ENCODE measurements at places on chromosomes 16 and 17.
A peak's percentile ranks its signal among the peaks of the same experiment; 100 is the strongest.

- peaks cover 22% of the 10 kb centered on the region for H3K36me3 ChIP-seq
- H3K27me3 ChIP-seq = peaks cover 73% of the 10 kb centered on the region
- peak overlapping the region; percentile 95 for H3K27ac ChIP-seq
Observed at GRCh38 chr17:35372846-35373533, 431 bp downstream of the SLFN11 start.

DNA sequence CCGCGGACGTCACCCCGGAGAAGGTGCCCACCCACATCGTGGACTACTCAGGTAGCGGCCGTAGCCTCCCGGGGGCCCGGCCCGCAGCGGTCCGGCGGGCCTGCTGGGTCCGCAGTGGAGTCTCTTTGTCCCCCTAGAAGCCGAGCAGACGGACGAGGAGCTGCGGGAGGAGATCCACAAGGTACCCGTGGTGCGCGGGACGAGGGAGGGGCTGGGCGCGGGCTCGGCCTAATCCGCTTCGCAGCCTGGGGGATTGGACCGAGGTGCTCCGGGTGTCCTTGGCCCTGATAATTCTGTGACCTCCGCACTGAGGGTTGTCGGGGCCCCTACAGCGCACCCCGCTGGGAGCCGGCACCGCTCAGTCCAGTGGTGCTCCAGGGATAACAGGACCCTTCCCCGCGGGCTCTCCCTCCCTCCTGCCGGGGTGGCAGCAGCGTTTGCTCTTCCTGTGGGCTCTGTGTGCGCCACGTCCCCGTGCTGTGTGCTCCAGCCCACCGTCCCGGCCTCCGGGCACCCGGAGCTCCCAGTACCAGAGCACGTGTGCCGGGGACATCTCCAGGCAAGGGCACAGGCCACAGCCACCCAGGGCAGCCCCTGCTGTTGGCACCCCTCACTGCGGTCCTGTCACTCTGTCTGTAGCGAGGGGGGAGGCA is 713 bp downstream of the RHOT2 start:
- H3K36me3 ChIP-seq = peaks cover 2% of the 10 kb centered on the region
- H3K4me3 ChIP-seq = peak overlapping the region; percentile 74
- H3K4me1 ChIP-seq = peaks cover 5% of the 10 kb centered on the region
- no peak overlapping the region for H3K27ac ChIP-seq
- no peak for DNase-seq

- H3K27ac ChIP-seq = no peak overlapping the region
- peaks cover 7% of the 10 kb centered on the region for H3K4me1 ChIP-seq
- no peak for DNase-seq
- peaks cover 28% of the 10 kb centered on the region for H3K36me3 ChIP-seq
Observed at GRCh38 chr17:43818966-43819365, 14.0 kb downstream of the MPP3 start.

DNA sequence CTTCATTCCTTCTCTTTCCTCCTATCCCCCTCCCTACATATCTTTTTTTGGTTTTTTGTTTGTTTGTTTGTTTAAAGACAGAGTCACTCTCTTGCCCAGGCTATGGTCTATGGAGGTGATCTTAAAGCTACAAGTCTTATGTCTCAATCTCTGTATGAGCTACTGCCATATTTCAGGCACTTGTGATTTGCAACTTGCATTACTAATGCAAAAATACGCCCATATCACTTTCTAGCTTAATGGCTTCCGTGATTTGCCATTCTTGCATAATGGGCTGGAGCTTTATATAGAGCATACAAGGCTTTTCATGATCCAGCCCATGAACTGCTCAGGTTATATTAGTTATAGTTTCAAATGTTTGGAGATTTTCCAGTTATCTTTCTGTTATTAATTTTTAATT is 7.5 kb downstream of the CFAP97D1 start:
- H3K27me3 ChIP-seq = peaks cover 11% of the 10 kb centered on the region
- H3K4me1 ChIP-seq = peaks cover 3% of the 10 kb centered on the region
- H3K27ac ChIP-seq = no peak overlapping the region
- no peak overlapping the region for H3K4me3 ChIP-seq

- H3K4me3 ChIP-seq = no peak overlapping the region
- no peak overlapping the region for H3K27ac ChIP-seq
- DNase-seq = no peak
- no peaks in the 10 kb centered on the region for H3K4me1 ChIP-seq
- peaks cover 16% of the 10 kb centered on the region for H3K36me3 ChIP-seq
- H3K27me3 ChIP-seq = no peaks in the 10 kb centered on the region
Observed at GRCh38 chr17:2511138-2511461, 588 bp downstream of the METTL16 start.

- H3K4me1 ChIP-seq = peaks cover 27% of the 10 kb centered on the region
- no peak for DNase-seq
- no peaks in the 10 kb centered on the region for H3K36me3 ChIP-seq
- H3K4me3 ChIP-seq = no peak overlapping the region
- H3K27me3 ChIP-seq = peaks cover 11% of the 10 kb centered on the region
- H3K27ac ChIP-seq = peak overlapping the region; percentile 47
Observed at GRCh38 chr17:77253611-77254051, 112.9 kb downstream of the SEC14L1 start.

DNA sequence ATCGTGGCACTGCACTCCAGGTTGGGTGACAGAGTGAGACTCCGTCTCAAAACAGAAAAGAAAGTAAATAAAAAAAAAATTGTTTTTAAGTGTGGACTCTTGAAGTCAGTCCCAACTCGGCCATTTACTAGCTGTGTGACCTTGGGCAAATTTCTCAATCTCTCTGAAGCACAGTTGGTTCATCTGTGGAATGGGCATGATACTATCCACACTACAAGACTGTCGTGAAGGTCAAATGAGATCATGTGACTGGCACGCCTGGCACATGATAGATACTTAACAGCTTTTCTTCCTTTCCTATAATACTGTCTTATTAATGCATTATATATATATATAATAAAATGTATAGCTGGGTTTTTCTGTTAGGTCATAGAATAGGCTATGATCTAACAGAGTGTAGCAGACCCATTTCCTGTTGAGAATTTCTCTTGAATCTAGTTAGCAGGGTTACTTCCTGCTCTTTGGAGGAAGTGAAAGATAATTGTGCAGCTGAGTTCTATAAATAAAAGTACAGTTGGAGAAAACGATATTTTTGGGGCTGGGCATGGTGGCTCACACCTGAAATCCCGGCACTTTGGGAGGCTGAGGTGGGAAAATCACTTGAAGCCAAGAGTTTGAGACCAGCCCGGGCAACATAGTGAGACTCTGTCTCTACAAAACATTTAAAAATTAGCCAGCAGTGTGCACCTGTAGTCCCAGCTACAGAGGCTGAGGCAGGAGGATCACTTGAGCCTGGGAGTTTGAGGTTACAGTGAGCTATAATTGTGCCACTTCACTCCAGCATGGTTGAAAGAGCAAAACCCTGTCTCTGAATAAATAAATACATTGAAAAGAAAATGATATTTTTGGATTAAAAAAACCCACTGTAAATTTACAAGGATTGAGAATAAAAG is 7.3 kb downstream of the MILR1 start:
- no peaks in the 10 kb centered on the region for H3K27me3 ChIP-seq
- no peak overlapping the region for H3K27ac ChIP-seq
- H3K36me3 ChIP-seq = no peaks in the 10 kb centered on the region
- H3K4me3 ChIP-seq = no peak overlapping the region
- peaks cover 2% of the 10 kb centered on the region for H3K4me1 ChIP-seq
- no peak for DNase-seq

- no peak overlapping the region for H3K4me3 ChIP-seq
- no peaks in the 10 kb centered on the region for H3K27me3 ChIP-seq
- peak overlapping the region; percentile 85 for H3K27ac ChIP-seq
- H3K36me3 ChIP-seq = peaks cover 33% of the 10 kb centered on the region
- DNase-seq = no peak
Observed at GRCh38 chr16:20734056-20734455, 7.6 kb downstream of the THUMPD1 start.

GRCh38 chr17:78330570-78331224 is 29.2 kb downstream of the SOCS3 start:
- peaks cover 4% of the 10 kb centered on the region for H3K4me1 ChIP-seq
- no peak for DNase-seq
- H3K4me3 ChIP-seq = no peak overlapping the region
- H3K27me3 ChIP-seq = no peaks in the 10 kb centered on the region
- H3K27ac ChIP-seq = no peak overlapping the region
- no peaks in the 10 kb centered on the region for H3K36me3 ChIP-seq

- peaks cover 36% of the 10 kb centered on the region for H3K4me1 ChIP-seq
- H3K27me3 ChIP-seq = no peaks in the 10 kb centered on the region
- H3K27ac ChIP-seq = no peak overlapping the region
Observed at GRCh38 chr17:12729086-12729485, 60.2 kb upstream of the ARHGAP44 start.

DNA sequence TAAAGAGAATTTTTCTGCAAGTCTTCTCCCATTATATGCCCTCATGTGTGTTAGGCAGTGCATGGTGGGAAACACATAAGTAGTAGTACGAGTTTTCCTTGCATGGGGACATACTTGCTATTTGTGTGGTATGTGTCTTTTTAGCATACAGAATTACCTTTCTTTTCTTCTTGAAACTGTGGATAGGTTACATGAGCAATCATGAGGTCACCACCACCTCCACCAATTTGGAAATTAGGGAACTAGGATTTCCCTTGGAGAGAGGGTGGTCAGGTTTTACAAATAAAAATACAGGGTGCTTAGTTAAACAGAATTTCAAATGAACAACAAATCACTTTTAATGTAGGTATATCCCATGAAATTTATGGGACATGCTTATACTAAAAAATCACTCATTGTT is 16.3 kb upstream of the AMZ2 start:
- no peak overlapping the region for H3K27ac ChIP-seq
- H3K4me3 ChIP-seq = no peak overlapping the region
- no peak for DNase-seq
- H3K36me3 ChIP-seq = peaks cover 7% of the 10 kb centered on the region
- no peaks in the 10 kb centered on the region for H3K27me3 ChIP-seq
